ENCODE measurements at places on chromosomes 13 and 19.
A peak's percentile ranks its signal among the peaks of the same experiment; 100 is the strongest.

DNA sequence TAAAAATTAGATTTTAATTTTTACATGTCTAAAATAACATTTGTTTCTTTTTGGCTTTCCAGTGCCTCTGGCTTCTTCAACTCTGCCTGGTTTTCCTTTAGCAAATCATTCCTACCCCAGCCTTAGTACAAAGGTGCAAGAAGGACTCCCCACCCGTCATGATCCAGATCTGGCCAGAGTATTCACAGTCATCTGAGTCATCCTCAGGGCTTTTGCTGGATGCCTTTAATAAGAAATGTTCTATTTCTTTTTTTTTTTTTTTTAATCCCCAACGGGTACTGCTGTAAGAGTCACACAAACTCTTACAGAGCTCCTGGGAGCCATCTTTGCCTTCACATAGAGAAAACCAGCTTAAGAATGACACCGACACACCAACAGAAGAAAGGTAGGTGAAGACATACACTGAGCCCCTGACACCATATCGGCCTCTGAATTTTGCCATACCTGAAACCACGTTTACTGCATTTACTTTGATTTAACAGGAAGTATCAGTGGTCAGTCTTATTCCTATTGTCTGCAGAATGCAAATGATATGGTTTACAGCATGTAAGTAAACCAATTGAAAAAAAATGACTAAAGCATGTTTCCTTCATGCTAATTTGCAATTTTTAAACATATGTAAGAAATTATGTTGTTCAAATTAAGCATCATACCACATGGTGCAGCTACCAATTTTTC, 184.4 kb downstream of the NALCN start:
- no peak for DNase-seq

- no peak for DNase-seq
Measured at GRCh38 chr19:1237027-1237659, 662 bp downstream of the CBARP start.

- DNase-seq: peak; percentile 70
Measured at GRCh38 chr19:6530386-6531162, at the start of gene TNFSF9. Gene TNFSF9 (plus strand): TSS chr19:6531026. CDS start chr19:6531037, 11 bp downstream.

DNA sequence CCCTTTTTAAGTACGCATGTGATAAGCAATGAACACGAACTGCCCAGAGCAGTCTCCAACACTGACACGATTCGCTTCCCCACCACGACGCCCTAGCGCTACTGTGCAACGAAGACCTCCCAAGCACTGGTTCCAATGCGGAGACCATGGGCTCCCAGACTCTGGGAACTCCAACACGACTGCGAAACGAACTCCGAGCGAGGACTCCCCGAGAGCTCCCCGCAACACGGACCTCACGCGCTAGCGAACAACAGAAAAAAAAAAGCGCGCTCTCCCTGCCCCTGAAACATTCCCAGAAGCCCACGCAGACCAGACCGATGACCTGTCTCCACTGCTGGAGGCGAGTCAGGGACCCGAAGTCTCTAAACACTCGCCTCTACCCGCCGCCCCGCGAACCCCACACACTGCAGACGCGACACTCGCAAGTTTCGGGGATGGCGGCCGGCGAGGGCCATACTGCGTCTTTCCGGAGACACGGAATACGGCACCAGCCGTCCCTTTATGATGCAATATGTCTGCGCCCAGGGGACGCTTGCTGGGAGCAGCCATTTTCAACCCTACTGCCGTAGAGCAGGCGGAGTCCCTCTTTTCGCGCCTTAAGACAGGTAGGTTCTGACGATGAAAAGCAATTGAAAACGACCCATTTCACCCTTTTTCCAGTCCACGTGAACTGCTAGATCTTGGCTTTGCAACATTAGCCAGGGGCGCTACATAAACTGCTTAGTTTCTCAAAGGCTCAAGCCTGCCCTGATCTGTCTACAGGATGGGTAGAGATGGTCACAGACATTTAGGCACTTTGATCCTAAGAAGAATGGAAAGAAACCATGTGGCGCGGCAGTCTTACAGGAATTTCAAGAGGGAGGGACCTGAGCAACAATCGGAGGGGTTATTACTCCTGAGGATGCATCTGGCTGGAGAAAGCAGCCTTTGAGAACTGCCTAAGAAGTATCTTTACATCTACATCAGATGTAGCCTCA, at the start of gene ZNF577:
Gene ZNF577, minus strand, starts transcription at position 430 of the 977 bp plus-strand sequence. CDS start 7,569 bp downstream, outside the sequence.
- DNase-seq: peak; percentile 59

GRCh38 chr13:40428354-40428753, 238.1 kb downstream of the FOXO1 start:
- peak; percentile 90 for DNase-seq

- no peak for DNase-seq
Measured at GRCh38 chr13:59865398-59865797, 298.3 kb downstream of the DIAPH3 start.

DNA sequence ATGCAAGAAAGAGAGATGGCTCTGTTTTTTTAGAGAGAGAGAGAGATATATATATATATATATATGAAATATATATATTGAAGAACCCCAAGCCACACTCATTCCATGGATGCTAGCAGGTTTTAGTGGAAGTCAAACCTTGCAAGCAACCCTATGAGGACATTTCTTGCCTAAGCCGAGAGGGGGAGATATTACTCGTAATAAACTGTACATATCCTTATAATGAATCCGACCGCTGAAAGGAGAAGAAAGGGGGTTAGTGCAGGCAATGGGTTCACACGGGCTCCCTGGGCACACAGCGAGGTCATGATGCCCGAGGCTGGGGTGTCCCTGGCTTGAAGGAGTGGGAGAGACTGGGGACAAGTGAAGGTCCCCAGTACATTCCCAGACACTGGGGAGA, 78.3 kb downstream of the IER2 start:
- no peak for DNase-seq

GRCh38 chr19:41930926-41931592, 2.8 kb upstream of the ERFL start:
- no peak for DNase-seq

GRCh38 chr13:39417643-39418042, 185.3 kb downstream of the LHFPL6 start:
- DNase-seq: no peak

DNA sequence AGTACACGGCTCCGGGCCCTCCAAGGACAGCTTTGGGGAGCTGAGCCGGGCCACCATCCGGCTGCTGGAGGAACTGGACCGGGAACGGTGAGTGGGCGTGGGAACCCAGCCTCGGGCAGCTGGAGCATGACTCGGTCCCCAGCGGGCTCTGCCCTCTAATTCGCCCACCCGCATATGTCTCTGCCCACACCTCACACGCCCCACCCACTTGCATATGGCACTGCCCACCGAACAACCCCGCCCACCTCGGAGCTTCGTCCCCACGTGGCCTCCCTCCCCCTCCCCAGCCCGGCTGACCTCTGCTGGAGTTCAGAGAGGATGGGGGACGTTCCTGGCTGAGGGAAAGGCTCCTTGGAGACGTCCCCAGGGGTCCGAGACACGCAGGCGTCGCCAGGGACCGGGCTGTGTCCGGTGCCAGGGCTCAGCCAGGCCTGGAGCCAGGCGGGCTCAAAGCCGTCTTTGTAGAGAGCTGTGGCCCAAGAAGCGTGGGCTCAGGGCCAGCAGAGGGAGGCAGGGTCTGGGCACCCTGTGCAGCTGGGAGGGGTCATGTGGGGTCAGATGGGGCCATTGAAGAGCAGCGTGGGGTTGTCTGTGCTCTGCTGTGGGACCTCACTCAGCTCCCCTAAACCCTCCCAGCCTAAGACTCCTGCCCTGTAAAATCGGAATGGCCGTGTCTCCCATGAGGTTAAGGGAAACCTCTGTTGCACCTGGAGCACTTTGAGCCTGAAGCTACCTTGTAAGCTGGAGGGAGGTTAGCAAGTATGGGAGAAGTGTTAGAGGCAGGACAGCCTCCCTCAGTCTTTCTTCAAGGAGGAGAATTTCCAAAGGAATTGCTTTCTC, 3.8 kb downstream of the APC2 start:
- no peak for DNase-seq

- no peak for DNase-seq
Measured at GRCh38 chr19:41893899-41894298, 10.9 kb downstream of the ARHGEF1 start.

GRCh38 chr13:108915634-108916512, 286.5 kb downstream of the MYO16 start:
- DNase-seq: peak; percentile 91

- peak; percentile 60 for DNase-seq
Measured at GRCh38 chr19:16001481-16002312, 52.9 kb downstream of the OR10H4 start.

GRCh38 chr13:110498327-110498726, 63.2 kb downstream of the RAB20 start:
- no peak for DNase-seq

GRCh38 chr19:51614789-51615188, 15.4 kb downstream of the SIGLEC5 start:
- no peak for DNase-seq

GRCh38 chr13:100980171-100980570, 305.6 kb upstream of the TMTC4 start:
- no peak for DNase-seq

DNA sequence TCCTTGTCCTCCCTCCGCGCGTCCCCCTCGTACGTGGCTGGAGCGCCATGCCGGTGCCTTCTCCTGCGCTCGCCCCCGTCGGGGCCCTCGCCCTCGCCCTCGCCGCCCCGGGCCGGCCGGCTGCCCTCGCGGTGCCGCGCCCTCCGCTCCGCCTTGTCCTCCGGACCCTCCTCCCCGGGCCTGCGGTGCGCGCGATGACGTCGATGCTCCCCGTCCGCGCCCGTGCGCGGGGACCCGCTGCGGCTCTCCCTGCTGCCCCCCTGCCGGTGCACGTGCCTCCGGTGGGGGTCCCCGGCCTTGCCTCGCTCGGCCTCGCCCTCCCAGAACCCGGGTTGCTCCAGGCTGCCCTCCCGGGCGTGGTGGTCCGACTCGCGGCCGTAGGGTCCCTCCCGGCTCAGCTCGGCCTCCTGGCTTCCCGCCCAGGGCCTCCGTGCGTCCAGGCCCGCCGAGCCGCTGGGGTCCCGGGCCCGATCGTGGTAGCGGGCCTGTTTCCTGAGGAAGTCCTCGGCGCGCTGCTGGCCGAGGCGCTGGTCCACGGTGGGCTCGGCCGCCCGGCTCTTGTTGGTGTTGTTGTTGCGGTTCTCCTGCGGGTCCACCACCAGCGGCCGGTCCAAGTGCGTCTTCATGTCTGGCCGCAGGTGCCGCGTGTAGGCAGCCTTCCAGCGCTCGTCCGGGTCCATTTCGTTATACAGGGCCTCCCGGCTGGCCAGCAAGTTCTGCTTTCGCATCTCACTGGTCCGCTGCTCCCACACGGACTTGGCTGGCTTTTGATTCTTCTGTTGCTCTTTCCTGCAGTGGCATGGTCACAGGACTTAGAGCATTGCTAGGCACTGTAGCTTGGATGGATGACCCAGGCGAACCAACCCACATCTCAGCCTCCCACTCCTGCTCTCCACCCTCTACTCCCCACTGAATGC, 148.6 kb downstream of the IER2 start:
- no peak for DNase-seq

GRCh38 chr13:42125046-42125445, 76.6 kb downstream of the DGKH start:
- DNase-seq: no peak

DNA sequence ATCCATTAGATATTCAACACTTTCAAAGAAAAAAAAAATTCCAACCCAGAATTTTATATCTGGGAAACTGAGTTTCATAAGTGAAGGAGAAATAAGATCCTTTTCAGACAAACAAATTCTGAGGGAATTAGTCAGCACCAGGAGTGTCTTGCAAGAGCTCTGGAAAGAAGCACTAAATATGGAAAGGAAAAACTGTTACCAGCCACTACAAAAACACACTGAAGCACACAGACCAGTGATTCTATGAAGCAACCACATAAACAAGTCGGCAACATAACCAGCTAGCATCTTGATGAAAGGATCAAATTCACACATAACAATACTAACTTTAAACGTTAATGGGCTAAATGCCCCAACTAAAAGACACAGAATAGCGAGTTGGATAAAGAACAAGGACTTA, 368.4 kb upstream of the MIR17HG start:
- DNase-seq: no peak

GRCh38 chr13:35649162-35649561, 172.7 kb upstream of the MAB21L1 start:
- DNase-seq: no peak

DNA sequence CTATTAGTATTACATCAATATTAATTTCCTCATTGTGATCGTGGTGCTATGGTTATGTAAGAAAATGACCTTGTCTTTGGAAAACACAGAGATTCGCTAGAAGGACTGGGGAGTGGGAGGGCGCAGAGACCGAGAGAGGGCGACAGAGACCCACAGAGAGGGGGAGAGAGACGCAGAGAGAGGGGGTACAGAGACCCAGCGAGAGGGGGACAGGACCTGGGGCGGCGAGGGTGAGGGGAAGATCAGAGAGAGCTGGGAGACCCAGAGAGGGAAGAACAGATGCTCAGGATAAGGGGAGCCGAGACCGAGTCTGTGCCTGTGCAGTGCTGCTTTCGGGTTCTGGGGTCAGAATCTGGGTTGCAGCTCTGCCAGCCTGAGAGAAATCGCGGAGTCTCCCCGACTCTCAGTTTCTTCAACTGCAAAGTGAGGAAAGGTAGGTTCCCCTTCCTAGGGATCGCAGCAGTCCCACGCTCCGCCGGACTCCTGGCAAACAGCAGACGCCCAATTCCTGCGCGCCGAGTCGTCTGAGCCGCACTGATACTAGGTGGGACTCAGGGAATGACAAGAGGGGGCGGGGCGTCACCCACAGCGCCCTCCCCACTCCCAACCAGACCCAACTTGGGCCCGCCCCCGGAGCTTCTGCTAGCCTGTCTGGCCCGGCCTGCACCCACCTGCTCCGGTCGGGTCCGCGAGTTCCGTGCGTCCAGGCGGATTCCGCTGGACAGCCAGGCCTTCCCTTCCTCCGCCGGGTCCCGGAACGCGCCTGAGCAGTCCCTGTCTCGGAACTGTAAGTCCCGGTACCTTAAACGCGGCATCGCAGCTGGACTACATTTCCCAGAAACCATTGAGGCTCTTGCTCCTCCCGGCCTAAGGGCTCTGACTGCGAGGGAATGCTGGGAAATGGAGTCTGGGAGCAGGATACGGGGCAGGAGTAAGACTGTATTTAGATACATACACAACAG, 15.3 kb downstream of the IZUMO2 start:
- DNase-seq: peak; percentile 36

GRCh38 chr13:39144941-39145533, 106.8 kb downstream of the NHLRC3 start:
- peak; percentile 16 for DNase-seq

DNA sequence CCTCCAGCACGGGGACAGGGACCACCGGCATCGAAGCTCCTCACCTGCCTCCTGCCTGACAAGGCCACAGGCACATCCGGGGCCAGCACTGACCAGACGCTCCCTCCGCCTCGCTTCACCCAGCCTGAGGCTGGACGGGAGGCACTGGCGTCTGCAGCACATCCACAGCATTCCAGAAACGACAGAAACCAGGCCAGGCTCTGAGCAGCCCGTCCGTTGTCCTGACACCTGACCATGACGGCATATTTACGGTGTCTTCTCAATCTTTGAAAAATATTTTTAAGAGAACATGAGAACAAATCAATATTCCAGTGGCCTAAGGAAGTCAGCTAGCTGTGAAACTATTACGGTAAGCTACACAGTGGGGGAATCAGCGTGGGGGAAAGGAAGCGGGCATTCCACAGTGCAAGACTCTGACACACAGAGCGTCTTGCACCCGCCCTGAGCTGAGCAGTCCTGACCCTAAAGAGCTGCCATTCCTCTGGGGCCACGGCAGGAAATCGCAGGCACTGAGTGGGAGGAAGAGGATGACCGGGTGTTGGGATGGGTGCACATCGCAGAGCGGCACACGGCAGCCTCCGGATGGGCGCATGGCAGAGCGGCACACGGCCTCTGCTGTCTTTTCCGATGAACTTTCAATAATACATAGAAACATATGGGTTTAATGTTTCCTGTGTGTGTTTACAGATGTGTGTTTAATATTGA, 26.8 kb downstream of the RASA3 start:
- DNase-seq: no peak

All from CD14-positive monocyte (primary cell).